NCI-H1092 treated with DMSO at 0.1 percent for 48 hours (cell line): ENCODE measurements at places on chromosomes 6 and 20.

GRCh38 chr6:72048080-72048479, 161.7 kb downstream of the RIMS1 start:
- no peak for DNase-seq

GRCh38 chr20:57559289-57559634, 1.6 kb upstream of the PCK1 start:
- DNase-seq, result no peak

DNA sequence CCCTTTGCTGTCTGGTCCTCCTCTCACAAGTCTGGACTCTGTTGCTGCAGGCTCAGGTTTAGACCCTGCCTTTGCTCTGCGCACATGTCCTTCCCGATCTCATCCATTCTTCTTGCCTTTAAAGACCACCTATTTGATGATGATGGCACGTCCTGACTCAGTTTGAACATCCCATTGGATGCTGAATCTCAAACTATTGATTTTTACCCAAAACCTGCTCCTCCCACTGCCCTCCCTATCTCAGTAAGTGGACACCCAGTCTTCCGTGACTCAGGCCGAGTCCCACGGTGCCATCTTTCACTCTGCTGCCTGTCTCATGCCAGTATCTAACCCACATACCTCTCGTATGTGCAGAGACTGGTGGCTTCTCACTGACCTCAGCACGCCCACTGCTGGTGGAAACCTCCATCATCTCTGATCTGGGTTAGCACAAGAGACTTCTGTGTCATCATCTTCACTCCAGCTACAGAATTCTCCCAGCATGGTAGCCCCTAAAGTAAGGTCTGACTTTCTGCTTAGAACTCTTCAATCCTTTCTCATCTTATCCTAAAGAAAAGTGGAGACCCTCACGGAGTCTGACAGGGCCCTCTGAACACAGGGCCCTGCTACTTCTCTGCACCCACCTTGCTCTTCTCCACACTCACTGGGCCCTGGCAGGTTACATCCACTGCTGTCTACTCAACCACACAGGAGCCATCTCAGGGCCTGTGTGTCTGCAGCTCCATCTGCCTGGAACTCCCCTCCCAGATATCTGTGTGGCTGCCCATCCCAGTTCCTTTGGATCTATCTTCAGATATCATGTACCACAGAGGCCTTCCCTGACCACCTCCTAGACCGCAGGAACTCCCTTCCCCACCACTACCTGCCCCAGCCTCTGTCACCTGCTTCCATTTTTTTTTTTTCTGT, 387.1 kb upstream of the AGPAT4 start:
- DNase-seq, result no peak

DNA sequence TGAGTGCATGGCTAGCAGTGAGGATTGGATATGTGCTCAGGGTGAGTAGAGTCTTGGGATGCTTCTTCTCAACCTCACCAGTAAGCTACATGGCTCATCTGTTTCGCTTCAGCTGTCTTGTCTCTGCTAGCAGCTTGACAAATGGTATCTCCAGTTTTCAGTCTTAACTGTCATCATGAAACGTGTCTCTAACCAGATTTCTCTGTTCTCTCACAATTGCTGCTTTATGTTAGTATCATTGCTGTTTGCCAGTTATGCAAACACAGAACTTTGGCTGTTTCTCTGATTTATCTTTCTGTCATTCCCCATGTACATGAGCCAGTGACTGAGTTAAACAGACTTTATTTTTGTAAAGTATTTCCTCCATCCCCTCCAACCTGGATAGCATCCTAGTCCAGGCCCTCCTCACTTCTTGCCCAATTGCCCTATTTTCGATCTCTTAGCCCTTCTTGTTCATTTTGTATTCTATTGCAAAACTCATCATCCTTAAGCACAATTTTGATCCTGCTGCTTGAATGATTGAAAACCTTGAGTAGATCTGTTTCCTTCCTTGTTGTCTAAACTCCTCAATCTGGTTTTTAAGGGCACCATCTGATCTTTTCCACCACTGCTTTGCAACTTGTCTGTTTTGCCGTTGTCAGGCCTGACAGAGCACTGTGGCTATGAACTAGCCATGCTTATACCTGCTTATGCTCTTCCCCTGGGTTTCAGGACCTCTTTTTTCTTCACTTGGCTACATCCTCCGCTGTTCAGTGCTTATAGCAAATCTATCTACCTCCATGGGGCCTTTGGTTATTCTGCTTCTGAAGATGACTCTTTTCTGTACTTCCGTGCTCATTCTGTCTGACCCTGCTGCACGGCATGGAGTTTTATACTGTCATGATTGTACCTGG, 37.7 kb upstream of the ADIG start:
- DNase-seq, result no peak

DNA sequence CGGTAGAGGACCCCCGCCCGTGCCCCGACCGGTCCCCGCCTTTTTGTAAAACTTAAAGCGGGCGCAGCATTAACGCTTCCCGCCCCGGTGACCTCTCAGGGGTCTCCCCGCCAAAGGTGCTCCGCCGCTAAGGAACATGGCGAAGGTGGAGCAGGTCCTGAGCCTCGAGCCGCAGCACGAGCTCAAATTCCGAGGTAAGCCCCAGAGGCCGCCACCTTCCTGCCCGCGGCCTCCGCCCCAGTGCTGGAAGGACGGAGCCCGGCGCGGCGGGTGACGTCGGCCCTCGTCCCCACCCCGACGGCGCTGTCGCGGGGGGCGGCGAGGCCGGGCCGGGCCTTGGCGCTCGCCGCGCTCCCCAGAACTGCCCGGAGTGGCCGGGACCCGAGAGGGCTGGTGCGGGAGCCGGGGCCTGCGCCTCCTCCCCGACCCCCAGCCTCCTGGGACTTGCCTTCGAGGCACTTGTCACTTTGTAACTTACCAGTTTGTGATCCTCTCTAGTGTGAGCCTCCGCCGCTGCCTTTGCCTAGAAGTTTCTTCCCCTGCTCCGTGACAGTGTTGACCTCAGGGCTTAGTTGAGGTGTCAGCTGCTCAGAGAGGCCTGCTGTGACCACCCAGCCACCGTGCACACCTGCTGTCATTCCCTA, 417 bp downstream of the VAPB start:
- peak; percentile 43 for DNase-seq

DNA sequence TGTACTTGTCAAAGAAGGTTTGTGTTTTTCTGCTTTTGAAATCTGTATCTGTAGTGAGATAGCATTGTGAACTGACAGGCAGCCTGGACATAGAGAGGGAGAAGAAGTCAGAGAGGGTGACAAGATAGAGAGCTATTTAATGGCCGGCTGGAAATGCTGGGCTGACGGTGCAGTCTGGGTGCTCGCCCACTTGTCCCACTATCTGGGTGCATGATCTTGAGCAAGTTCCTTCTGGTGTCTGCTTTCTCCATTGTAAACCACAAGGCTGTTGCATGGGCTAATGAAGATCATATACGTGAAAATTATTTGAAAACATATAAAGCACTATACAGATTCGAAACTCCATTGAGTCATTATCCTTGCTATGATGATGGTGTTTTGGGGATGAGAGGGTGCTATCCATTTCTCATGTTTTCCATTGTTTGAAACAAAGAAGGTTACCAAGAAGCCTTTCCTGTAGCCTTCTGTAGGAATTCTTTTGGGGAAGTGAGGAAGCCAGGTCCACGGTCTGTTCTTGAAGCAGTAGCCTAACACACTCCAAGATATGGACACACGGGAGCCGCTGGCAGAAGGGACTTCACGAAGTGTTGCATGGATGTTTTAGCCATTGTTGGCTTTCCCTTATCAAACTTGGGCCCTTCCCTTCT, 18.4 kb downstream of the CD83 start:
- DNase-seq, result no peak

GRCh38 chr20:4449957-4450715, 271.6 kb upstream of the PRND start:
- no peak for DNase-seq

- DNase-seq, result no peak
These were observed at the start of gene AKAP7 for GRCh38 chr6:131135244-131136020. Gene AKAP7 (plus strand): TSS chr6:131135467. CDS start chr6:131135764, 297 bp downstream.
